Mesothelial cell of epicardium (in vitro differentiated cells): ENCODE measurements at places on chromosomes 6 and 20. TPM values are rescaled to one million over a fixed set of nuclear protein-coding genes. Genes with fewer than 3 reads are reported as not detected.

- no peak for DNase-seq
Observed at GRCh38 chr6:150156460-150156859, 13.6 kb downstream of the PPP1R14C start.

- DNase-seq: peak; percentile 10
Observed at GRCh38 chr20:25280051-25280573, 32.2 kb downstream of the PYGB start.

GRCh38 chr6:167763056-167763944, 63.4 kb upstream of the AFDN start:
- no peak for DNase-seq

CCDC167 gene
- 23.8 to 26.0 TPM (median 24.8 TPM) in 3 replicates for total RNA-seq

MAFB gene
- total RNA-seq: 10.8 to 11.5 TPM (median 11.1 TPM) in 3 replicates

TP53INP2 gene
- total RNA-seq: 11.8 to 13.1 TPM (median 12.0 TPM) in 3 replicates

DNA sequence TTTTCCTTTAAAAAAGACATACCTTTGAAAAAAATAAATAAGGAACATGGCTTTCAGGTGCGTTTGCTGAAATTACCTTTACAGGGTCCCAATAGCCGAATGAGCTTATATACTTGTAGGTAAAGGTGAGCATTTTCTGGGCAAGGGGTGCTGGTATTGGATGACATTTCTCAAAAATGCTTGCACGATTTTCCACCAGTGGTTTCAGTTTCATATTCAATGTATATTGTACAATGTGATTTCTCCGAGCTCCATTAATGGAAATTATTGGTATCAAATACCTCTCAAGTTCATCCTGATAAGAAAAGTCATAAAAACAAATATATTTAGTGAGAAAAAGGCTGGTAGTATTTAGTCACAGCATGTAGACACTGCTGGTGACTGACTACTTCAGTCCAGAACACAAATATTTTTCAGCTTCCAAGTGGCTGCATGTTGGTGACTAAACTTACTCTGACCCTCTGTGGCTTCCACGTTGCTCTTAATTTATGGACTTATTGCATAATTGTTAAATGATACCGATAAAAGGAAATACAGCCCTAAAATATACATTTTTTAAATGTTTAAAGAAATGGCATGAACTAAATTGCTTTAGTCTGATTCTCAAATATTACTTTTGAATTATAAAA, 32.9 kb upstream of the ZBTB24 start:
- no peak for DNase-seq

GRCh38 chr6:111478749-111479148, 4.3 kb downstream of the REV3L start:
- no peak for DNase-seq

CST4 gene
- total RNA-seq: not detected in 3 replicates

DNA sequence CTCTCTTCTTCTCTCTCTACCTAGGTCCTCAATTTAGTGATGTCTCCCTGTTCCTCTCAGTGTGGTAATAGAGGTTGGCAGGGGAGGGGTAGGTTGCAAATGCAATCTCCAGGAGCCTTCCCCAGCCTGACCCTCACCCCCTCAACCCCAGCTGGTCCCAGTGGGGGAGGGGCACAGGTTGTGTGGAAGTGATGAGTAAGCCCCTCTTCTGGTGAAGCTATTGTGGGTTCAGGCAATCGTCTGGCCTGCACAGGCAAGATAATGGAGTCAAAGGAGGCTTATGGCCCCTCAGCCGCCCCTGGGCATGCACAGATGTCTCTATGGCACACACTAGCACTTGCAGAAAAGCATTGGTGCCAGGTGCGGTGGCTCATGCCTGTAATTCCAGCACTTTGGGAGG, 10.8 kb upstream of the ADA start:
- DNase-seq: no peak

DNA sequence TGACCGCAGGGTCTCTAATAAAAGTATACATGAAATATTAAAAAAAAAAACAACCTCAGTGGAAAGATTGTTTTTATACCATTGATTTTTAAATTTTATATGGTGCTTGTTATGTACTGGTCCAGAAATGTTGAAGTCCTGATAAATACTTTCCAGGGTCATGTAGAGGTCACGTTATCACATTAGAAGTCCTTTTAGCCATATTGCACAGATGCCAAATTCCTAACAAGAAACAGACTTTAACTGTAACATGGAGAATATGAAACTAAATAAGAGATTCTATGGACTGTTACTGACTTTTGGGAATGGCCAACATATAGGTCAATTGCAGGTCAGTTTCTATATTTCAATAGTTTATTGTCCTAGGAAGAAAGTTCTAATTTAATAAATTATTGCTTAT, 89.0 kb downstream of the ADGRB3 start:
- no peak for DNase-seq

DNA sequence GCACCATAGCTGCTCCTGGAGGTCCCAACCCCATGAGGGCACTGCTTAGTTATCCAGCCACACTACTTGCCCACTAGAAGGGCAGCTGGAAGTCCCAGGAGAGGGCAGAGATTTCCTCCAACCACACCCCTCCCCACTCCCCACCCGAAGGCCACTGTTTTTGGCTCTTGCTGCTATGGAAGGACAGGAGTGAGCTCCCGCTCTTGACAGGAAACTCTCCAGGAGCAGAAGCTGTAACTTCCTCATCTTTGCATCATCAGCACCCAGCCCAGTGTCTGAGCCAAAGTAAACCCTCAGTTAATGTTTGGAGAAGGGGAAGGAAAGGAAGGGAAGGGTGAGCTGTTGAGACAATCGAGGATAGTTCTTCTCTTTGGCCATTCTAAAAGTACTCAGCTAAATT, 120.7 kb downstream of the MTFR2 start:
- DNase-seq: no peak

- no peak for DNase-seq
Observed at GRCh38 chr20:400454-401275, 7.4 kb upstream of the RBCK1 start.

- DNase-seq: no peak
Observed at GRCh38 chr20:62949153-62949821, 3.2 kb upstream of the SLC17A9 start.
